H9 (cell line): ENCODE measurements at places on chromosomes 2 and 18. TPM values are rescaled to one million over a fixed set of nuclear protein-coding genes. Genes with fewer than 3 reads are reported as not detected.

- H3K4me3 ChIP-seq: no peak overlapping the region
- no peak overlapping the region for H3K27ac ChIP-seq
- DNase-seq: no peak
- H3K4me1 ChIP-seq: peaks cover 2% of the 10 kb centered on the region; the same call in 1 of the 2 replicates
- H3K27me3 ChIP-seq: no peaks in the 10 kb centered on the region
- H3K36me3 ChIP-seq: no peaks in the 10 kb centered on the region
Observed at GRCh38 chr2:152825834-152826233, 107.4 kb downstream of the ARL6IP6 start.

Gene CREG2
- 0.77 and 1.2 TPM in 2 replicates for total RNA-seq

GRCh38 chr2:191931329-191931728 lies 84.4 kb upstream of the CAVIN2 start:
- DNase-seq: no peak
- peaks cover 7% of the 10 kb centered on the region; the same call in 1 of the 2 replicates for H3K4me1 ChIP-seq
- no peaks in the 10 kb centered on the region for H3K27me3 ChIP-seq
- H3K27ac ChIP-seq: no peak overlapping the region

DNA sequence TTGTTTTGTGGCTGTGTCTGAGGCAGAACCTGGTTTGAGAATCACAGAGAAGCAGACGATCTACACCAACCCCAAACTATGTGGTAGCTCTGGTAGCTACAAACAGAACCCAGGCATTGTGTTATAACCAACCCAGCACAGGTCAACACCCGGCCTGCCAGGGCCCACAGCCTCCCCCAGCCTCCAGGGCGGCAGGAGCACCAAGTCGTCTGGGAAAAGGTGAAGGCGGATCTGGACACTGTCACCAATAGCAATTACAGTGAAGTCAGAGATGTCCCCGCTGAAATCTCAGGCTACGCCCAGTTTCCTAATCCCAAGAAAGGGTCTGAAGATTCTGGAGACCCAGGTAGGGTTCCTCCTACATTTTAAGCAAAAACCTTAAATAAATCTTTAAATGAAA lies 3.6 kb downstream of the HJURP start:
- DNase-seq: no peak
- peaks cover 72% of the 10 kb centered on the region for H3K36me3 ChIP-seq
- H3K4me1 ChIP-seq: peaks cover 2% of the 10 kb centered on the region; the same call in 1 of the 2 replicates
- no peak overlapping the region for H3K4me3 ChIP-seq
- no peak overlapping the region for H3K27ac ChIP-seq
- H3K27me3 ChIP-seq: no peaks in the 10 kb centered on the region

DNA sequence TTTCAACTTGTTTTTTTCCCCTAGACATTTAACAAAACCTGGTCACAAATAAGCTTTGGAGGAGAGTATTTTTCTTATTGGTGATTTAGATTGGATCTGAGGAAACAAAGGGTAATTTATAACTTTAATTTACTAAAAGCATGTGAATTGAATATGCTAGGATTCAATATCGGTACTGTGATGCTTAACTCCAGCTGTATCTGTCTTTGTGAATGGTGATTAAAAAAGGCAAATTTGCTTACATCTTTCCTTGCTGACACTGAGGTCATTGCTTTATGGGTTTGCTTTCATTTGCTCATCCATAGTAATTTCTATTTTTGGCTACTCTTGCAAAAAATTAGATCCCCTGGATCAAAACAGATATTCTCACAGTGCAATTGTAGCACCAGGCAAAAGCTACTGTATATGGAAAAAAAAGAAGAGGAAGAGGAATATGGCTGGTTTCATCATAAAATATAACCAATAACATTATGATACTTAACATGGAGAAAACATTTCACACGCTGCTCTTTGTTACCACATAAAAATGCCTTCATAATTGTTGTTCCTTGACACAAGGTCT lies 832.0 kb upstream of the ZEB2 start:
- no peak for DNase-seq
- no peaks in the 10 kb centered on the region for H3K4me1 ChIP-seq
- no peaks in the 10 kb centered on the region for H3K27me3 ChIP-seq
- no peak overlapping the region for H3K27ac ChIP-seq

Gene IRS1
- total RNA-seq: 15.0 and 16.3 TPM in 2 replicates

Gene ZSCAN30
- total RNA-seq: 10.0 and 11.6 TPM in 2 replicates

DNA sequence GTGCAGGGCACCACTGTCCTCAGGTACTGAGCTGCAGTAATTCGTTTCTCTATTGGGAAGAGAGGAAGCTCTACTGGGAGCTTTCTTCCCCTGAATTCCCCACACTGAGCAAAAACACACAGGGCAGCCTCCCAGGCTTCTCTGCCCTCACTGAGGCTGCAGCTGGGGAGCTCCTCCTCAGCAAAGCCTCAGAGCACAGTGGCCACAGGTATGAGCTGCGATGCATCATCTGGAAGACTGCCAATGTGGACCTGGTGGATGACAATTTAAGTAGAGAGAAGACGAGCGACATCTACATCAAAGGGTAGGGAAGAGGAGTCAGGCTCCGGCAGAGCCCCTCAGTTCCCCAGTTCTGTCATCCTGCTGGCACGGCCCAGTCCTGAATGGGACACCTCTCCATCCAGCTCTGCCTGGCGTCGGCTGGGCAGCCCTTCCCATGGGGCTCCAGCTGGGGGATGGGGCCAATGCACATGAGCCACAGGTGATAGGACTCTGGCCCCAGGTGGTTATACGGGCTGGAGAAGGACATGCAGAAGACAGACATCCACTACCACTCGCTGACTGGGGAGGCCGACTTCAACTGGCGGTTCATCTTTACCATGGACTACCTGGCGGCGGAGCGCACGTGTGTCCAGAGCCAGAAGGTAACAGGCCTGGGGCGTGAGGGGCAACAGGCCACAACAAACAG lies 37.6 kb downstream of the LMAN2L start:
- H3K27me3 ChIP-seq: no peaks in the 10 kb centered on the region
- DNase-seq: no peak
- H3K27ac ChIP-seq: no peak overlapping the region

- H3K4me3 ChIP-seq: no peak overlapping the region
- no peaks in the 10 kb centered on the region for H3K27me3 ChIP-seq
- DNase-seq: no peak
- H3K4me1 ChIP-seq: no peaks in the 10 kb centered on the region
Observed at GRCh38 chr2:229089776-229090175, 181.3 kb downstream of the PID1 start.

Gene CHRND
- total RNA-seq: not detected in 2 replicates

DNA sequence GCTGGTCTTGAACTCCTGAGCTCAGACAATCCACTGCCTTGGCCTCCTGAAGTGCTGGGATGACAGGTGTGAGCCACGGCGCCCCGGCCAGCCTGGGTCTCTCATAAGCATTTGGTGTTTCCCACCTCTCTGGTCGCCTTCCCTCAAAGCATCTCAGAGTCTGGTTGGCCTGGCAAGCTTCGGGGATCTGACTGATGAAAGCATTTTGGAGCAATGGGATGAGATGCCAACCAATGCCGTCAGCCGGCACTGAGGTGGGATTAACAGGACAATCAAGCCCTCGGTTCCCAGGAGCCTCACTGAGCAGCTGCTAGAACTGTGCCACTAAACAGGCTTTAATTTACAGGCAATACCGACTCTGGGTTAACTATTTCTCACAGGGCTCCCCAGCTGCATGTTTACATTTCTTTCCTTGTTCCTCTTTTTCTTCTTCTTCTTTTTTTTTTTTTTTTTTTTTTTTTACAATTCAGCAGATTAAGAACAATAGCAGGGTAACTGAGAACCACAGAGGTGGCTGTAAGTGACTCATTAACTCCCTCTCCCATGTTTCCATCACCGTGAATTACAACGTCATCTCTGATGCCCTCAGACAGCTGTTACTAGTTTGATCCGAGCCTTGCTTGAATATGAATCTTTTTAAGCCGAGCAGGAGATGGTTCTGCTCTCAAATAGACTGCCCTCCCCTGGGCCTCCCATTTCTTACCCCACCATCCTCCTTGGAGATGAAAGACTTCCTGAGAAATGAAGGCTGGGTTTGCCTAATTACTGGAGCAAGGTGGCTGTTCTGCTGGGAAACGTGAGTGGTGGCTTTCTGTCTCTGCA lies 37.9 kb downstream of the ODC1 start:
- no peaks in the 10 kb centered on the region for H3K27me3 ChIP-seq
- no peaks in the 10 kb centered on the region for H3K36me3 ChIP-seq
- no peak overlapping the region for H3K4me3 ChIP-seq
- no peak overlapping the region for H3K27ac ChIP-seq

DNA sequence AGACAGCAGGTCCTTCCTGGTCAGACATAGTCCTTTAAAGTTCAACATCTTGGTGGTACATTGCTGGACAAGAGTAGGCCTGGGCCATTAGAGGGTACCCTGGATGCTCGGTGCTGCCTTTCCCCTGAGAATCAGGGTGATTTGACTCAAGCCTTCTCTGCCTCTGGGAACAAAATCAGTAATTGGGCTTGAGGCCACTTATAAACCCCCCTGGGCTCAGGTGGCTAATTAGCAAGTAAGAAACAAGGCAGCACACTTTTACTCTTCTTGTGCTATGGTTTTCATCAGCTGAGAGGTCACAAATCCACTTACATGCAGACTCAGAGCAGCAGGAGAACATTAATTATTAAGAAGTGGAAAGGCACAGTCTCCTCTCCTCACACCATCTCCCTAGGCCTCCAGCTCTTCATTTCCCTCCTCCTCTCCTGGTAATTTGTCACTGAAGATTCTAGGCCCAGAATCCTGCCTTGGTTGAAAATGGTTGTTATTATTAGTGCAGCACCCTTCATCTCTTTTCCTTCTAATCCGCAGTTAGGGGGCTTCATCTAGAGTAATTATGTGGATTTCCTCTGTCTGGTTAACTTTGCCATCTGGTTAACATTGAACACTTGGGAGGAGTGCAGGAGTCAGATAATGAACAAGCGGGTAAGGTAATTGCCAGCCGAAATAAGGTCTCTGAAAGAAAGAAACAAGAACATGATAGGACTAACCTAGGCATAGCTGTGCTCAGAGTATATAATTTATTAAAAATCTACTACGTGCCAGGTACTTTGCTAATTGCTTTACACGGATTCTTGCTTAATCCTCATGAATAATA lies 29.7 kb upstream of the CASP10 start:
- DNase-seq: no peak
- H3K36me3 ChIP-seq: peaks cover 6% of the 10 kb centered on the region; the same call in 1 of the 2 replicates
- H3K4me3 ChIP-seq: no peak overlapping the region
- H3K4me1 ChIP-seq: peaks cover 7% of the 10 kb centered on the region
- H3K27me3 ChIP-seq: no peaks in the 10 kb centered on the region
- no peak overlapping the region for H3K27ac ChIP-seq

DNA sequence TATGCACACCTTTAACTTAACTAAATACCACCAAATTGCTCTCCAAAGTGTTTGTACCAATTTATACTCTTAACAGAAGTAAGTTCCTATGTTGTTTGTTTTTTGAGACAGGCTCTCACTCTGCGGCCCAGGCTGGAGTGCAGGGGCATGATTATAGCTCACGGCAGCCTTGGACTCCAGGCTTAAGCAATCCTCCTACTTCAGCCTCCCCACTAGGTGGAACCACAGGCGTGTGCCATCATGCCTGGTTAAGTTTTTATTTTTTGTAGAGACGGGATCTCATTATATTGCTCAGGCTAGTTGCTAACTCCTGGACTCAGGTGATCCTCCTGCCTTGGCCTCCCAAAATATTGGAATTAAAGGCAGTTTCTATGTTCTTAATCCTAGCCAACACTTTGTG lies 13.1 kb upstream of the NAB1 start:
- no peak overlapping the region for H3K27ac ChIP-seq
- H3K4me3 ChIP-seq: no peak overlapping the region
- no peaks in the 10 kb centered on the region for H3K36me3 ChIP-seq
- no peaks in the 10 kb centered on the region for H3K27me3 ChIP-seq

DNA sequence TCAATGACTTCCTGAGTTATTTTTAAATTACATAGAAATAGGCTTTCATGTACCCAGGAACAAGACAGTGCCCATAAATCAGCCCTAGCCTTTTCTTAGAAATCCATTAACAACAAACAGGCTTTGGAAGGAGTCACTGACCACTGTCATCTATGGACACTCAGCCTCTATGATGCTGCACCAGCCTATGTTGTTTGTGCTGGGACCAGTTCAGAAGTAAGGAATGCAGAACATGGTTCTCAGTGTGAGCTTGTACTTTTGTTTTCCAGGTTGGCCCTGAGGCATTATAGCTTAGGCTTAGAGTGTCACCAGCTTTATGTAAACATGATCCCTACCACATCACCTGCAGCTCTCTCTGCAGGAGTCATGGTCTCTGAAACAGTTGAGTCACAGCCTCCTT lies 335.7 kb upstream of the CDH7 start:
- no peaks in the 10 kb centered on the region for H3K36me3 ChIP-seq
- no peak overlapping the region for H3K27ac ChIP-seq
- DNase-seq: no peak
- no peaks in the 10 kb centered on the region for H3K27me3 ChIP-seq
- peaks cover 4% of the 10 kb centered on the region for H3K4me1 ChIP-seq

Gene GMCL1
- 18.6 and 20.6 TPM in 2 replicates for total RNA-seq

GRCh38 chr2:214730248-214730647 lies 79.2 kb downstream of the BARD1 start:
- no peak overlapping the region for H3K27ac ChIP-seq
- no peaks in the 10 kb centered on the region for H3K4me1 ChIP-seq
- H3K36me3 ChIP-seq: peaks cover 47% of the 10 kb centered on the region
- no peaks in the 10 kb centered on the region for H3K27me3 ChIP-seq
- no peak overlapping the region for H3K4me3 ChIP-seq

- H3K27ac ChIP-seq: no peak overlapping the region
- no peak for DNase-seq
- H3K4me3 ChIP-seq: no peak overlapping the region
- no peaks in the 10 kb centered on the region for H3K36me3 ChIP-seq
Observed at GRCh38 chr18:49073437-49073836, 122.7 kb upstream of the SMAD7 start.

Gene GNAL
- 23.8 and 24.0 TPM in 2 replicates for total RNA-seq

Gene GPR39
- 0.20 and 0.50 TPM in 2 replicates for total RNA-seq

Gene LOXHD1
- 0.07 and 0.11 TPM in 2 replicates for total RNA-seq

DNA sequence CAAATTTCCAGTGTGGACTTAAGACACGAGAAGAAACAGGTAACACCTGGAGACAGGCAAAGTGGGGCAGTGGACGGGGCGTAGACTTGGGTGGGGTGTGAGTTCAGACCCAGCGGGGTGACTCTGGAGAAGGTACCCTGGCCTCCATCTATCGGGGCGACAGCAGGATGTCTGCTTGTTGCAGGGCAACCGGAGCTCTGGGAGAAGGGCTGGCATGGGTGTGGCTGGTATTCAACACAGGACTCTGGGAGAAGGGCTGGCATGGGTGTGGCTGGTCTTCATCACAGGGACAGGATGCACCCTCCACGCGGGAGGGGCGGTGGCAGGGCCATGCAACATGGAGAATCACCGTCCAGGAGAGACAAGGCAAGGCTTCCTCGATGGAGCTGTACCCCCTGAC lies 198.5 kb downstream of the HDAC4 start:
- peaks cover 3% of the 10 kb centered on the region for H3K36me3 ChIP-seq
- H3K27me3 ChIP-seq: no peaks in the 10 kb centered on the region
- no peak overlapping the region for H3K27ac ChIP-seq
- no peak for DNase-seq
- H3K4me1 ChIP-seq: no peaks in the 10 kb centered on the region; the same call in 1 of the 2 replicates

DNA sequence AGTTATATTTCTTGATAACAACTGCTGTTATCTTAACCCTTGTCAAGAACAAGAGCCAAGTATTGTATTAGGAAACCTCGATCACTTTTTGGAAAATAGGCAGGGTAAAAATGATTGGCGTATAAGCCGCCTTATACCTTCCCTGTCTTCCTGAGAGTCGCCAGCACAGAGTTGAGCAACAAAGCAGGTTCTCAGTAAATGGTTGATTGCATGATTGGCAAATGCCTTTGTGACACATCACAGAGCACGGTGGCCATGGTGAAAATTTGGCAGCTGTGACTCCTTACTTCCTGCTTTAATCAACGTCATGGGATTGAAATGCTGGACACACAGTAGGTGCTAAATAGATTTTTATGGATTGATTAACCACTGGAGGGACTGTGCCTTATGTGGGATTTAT lies 3.9 kb upstream of the KLHL29 start:
- H3K27me3 ChIP-seq: peaks cover 4% of the 10 kb centered on the region; the same call in 1 of the 2 replicates
- H3K4me3 ChIP-seq: no peak overlapping the region
- DNase-seq: no peak
- H3K27ac ChIP-seq: no peak overlapping the region
- no peaks in the 10 kb centered on the region; the same call in 1 of the 2 replicates for H3K4me1 ChIP-seq
